Epithelial cell of proximal tubule (primary cell): ENCODE measurements at places on chromosomes 5 and 9. TPM values are rescaled to one million over a fixed set of nuclear protein-coding genes. Genes with fewer than 3 reads are reported as not detected.

GRCh38 chr5:58912116-58912515 lies 329.2 kb downstream of the RAB3C start:
- no peak for DNase-seq

DNA sequence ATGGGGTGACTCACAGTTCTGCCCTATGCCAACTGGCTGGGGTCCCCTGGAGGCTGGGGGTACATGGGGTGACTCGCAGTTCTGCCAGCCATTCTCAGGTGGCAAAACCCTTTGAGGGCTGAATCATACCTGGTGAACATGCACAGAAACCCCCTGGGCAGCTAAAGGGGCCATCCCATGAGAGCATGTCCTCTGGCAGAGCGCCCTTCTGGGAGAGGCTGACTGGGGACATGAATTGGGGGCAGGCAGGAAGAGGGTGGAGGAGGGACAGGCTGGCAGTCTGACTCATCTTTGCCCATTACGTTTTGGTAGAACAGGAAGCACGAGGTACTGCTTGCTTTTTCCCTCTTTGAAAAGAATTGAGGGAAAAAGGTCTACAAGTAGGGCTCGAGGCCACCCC lies 16.7 kb downstream of the TRAF1 start:
- no peak for DNase-seq

Gene SPATA31E1
- not detected in 2 replicates for total RNA-seq

Gene MZB1
- not detected in 2 replicates for total RNA-seq

- DNase-seq: no peak
Measured at GRCh38 chr5:95870105-95870672, 47.7 kb upstream of the GLRX start.

DNA sequence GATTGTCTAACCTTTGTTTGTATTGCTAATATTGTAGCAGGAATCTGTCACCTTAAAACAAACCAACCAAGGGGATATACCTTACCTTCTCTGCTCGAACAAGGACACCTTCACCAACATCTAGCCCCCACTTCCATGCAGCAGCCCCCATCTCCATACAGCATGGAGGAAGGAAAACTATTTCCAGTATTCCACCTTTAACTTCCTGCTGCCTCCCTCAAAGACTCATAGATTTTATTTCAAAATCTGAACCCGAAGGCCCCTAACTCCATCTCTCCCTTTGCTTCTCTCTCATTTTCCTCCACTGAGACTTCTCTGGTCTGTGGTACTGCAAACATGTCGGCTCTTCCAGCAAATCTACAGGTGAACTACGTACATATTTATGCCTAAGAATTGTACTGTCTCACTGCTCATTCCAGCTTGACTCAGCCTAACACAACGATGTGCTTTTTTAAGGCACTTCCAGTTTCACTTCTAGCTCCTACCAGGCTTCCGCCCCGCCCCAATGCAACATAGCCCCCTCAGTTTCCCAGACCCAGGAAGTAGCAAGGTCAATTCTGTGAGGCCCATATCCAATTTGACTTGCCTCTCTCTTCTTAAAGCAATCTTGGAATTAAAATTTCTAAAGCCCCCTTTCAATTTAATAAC lies 70.7 kb upstream of the RNF38 start:
- DNase-seq: no peak

Gene CTSL
- total RNA-seq: 80.9 and 88.4 TPM in 2 replicates

DNA sequence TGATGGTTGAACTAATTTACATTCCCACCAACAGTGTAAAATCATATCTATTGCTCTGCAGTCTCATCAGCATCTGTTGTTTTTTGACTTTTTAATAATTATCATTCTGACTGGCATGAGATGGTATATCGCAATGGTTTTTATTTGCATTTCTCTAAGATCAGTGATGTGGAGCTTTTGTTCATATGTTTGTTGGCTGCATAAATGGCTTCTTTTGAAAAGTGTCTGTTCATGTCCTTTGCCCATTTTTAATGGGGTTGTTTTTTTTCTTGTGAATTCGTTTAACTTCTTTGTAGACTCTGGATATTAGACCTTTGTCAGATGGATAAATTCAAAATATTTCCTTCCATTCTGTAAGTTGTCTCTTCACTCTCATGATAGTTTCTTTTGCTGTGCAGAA lies 115.2 kb upstream of the CDH12 start:
- DNase-seq: no peak

- DNase-seq: no peak
Measured at GRCh38 chr5:179128976-179129375, 68.8 kb downstream of the ZNF354C start.

Gene CDH12
- not detected in 2 replicates for total RNA-seq

Gene FOXD1
- total RNA-seq: 26.8 and 30.0 TPM in 2 replicates

DNA sequence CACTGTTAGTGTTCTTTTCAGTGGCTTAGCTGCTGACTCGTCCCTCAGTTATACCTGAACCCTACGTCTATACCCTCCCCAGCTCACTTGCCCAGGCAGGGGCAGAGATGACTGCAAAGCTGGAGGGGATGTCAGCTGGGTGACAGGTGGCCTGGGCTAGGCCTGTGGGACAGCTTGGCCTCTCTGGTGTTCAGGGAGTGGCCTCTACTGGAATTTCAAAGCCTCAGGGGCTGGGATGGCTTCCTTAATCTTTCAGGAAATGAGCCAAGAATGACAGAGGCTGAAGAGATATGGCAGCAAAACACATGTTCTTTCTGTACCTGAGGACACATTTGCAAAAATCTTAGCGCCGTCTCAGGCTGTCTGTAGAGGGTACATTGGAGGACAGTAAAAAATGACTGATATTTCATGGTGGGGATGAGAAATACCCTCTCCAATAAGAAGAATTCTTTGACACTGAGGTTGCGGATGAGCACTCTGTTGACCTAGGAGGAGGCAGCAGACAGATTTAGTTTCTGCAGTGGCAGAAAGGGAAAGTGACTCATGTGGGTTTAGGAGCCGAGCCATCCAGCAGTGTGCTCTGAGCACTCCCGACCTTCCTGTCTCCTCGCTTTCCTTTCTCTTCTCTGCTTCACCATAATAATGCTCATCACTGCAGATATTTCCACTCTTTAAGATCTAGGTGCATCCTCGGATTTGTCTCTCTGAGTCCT lies 54.4 kb downstream of the ENTREP1 start:
- DNase-seq: no peak
